Caudate nucleus (tissue), 63 donors: ENCODE measurements at places on chromosomes 7 and 10.

- DNase-seq = no peak
These were observed 45.4 kb upstream of the NPSR1 start for GRCh38 chr7:34612661-34613060.

GRCh38 chr7:136919820-136920219 is 51.4 kb downstream of the CHRM2 start:
- no peak for DNase-seq

- DNase-seq = no peak
These were observed 91.9 kb downstream of the MYL10 start for GRCh38 chr7:101537205-101537604.

- no peak for DNase-seq
These were observed 187.7 kb downstream of the TNS3 start for GRCh38 chr7:47394216-47394615.

DNA sequence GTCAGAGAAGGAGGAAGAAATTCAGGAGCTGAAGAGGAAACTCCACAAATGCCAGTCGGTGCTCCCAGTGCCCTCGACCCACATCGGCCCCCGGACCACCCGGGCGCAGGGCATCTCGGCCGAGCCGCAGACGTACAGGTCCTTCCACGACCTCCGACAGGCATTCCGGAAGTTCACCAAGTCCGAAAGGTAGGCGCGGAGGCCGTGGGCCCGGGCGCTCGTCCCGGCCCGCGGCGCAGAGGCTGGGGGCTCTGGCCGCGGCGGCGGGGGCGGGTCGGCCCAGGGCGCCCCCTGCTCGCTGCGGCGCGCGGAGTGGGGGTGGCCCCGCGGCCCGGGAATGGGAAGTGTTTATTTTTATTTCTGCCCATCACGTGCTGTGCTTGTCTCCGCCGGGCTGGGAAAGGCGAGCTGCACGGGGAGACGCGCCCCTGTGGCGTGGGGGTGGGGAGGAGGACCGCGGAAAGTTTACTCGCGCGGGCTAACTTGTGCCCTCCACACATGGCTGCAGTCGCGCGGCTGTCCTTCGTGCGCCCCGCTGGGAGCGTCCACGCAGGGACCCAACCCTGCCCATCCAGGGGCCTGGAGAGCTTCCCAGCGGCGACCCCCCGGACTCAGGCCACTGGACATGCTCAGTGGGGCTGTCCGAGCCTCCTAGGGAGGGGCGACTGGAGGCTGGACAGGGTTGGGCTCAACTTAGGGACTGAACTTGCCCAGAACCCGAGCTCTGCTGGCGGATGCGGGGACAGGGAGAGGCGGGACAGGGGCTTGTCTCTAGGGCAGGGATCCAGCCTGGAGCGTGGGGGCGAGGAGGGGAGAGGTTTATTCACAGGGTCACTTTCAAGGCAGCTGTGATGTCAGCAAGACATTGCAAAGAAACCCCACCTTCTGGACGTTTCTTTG is 82.6 kb upstream of the PRKG1 start:
- no peak for DNase-seq

- DNase-seq = no peak
These were observed 740.5 kb downstream of the SORCS1 start for GRCh38 chr10:106424054-106424453.

GRCh38 chr7:151125470-151125845 is 39.2 kb downstream of the AGAP3 start:
- DNase-seq = no peak

GRCh38 chr7:135169141-135169963 is 1.2 kb downstream of the CYREN start:
- DNase-seq = no peak

GRCh38 chr10:10816447-10816846 is 201.2 kb upstream of the CELF2 start:
- no peak for DNase-seq

- no peak for DNase-seq
These were observed 431.2 kb upstream of the C7orf33 start for GRCh38 chr7:148159331-148159730.

DNA sequence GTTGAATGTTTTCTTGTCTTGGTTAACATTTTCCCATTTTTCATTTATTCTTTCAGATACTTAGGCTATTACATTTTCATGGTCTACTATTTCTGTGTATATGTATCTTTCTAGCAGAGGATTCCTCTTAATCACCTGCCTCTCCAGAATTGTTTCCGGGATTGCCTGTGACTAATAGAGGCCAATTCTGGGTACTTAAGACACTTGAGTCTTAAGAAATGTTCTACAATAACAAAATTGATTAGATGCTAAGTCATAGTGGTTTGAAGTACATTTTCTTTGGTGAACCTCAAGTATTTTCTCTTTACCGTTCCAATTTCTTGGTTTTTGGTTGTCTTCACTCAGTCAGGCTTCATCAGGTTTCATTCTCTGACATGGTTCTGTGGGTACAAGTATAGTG is 26.4 kb downstream of the BBS9 start:
- no peak for DNase-seq

- DNase-seq = no peak
These were observed 784 bp upstream of the SERPINE1 start for GRCh38 chr7:101125989-101126650.

DNA sequence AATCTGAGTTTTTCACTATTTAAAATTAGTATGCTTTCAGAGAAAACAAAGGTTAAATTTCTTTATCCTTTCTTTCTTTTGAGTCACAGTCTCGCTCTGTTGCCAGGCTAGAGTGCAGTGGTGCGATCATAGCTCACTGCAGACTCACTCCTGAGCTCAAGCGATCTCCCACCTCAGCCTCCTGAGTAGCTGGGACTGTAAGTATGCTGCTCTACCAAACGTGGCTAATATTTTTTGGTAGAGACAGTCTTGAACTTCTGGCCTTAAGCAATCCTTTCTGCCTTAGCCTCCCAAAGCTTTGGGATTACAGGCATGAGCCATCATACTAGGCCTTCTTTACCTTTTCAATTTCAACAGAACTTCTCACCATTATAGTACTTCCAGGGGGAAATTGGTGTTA is 113.7 kb downstream of the TRIM24 start:
- DNase-seq = no peak

- DNase-seq = no peak
These were observed 4.4 kb upstream of the GRK5 start for GRCh38 chr10:119203006-119203405.

GRCh38 chr10:92822060-92822634 is 26.2 kb upstream of the EXOC6 start:
- DNase-seq = no peak

DNA sequence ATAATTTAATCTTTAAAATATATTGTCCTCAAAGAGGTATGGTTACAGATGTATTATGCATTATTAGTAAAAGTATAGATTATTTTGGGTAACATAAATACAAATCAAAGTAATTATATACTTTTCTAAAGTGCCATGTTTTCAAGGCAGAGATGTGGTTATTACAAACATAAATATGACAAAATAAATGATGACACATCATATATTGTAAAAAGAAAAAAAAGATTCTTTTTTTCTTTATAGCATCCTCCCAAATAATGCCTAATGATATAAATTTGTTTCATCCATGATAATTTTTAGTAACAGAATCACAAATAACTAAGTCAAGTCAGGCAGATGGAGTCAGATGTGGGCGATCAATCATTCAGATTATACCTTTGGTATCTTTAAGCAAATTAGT is 29.3 kb downstream of the SEMA3C start:
- DNase-seq = no peak

- DNase-seq = no peak
These were observed 180.6 kb downstream of the PHTF2 start for GRCh38 chr7:77979219-77979618.

- DNase-seq = no peak
These were observed 204.1 kb upstream of the NFE2L3 start for GRCh38 chr7:25947669-25948516.

GRCh38 chr10:28997734-28998133 is 291.1 kb upstream of the LYZL1 start:
- DNase-seq = no peak

GRCh38 chr7:6172910-6173295 is 99.5 kb downstream of the CYTH3 start:
- DNase-seq = no peak

DNA sequence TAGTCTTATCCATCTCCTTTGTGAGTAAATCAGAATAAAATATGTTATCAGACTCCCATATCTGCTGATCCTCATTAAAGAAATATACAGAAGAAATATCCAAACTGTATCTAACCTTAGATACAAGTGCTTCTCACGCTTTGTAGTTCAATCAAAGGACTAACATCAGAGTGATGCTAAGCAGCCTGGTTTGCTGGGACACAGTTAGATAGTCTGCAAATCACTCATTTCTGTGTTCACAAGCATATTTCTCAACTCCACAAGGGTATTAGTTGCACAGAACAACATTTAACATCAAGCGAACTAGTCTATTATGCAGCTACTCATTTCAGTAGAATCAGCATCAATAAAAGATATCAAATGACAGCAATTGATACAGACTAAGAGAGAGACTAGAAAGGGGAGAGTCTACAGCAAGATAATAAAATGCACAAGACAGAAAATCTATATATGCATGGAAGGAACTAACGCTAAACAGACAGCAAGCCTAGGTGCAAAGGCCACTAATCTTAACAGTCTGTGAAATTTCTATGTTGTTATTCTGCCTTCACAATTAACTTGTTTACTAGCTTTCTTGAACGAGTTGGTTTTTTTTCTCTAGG is 30.0 kb downstream of the DNAJC12 start:
- no peak for DNase-seq

DNA sequence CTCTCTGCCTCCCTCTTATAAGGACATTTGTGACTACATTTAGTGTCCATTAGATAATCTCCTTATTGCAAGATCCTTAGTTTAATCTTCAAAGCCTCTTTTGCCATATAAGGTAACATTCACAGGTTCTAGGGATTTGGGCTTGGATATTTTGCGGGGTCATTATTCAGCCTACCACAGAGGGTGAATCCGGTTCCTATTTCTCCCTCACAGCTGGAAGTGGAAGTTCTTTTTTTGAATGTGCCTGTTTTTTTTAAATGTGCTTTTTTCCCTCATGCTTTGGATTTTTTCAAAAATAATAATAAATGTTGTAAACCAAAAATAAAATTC is 17.1 kb upstream of the FAM221A start:
- DNase-seq = no peak

DNA sequence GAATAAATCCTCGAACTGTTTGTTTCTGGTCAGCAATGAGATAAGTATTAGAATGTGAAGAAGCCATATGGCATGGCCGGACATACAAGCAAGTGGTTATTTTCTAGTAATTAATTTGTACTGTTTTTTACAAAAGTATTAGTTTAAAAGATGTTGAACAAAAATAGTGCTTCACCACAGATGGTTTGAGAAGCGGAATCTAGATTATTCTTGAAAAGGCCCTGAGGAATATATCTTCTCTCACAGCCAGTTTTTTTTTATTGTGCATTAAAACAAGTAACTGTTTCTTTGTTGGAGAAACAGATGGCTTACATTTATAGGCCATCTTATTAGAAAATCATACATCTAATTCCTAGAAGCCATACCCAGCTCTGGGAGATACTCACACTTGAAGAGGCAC is 153.3 kb downstream of the TMEM26 start:
- DNase-seq = no peak

- DNase-seq = no peak
These were observed 77.2 kb downstream of the CXCL12 start for GRCh38 chr10:44307691-44308090.
